ENCODE measurements at places on chromosomes 4 and X. TPM values are rescaled to one million over a fixed set of nuclear protein-coding genes. Genes with fewer than 3 reads are reported as not detected.

- no peak for DNase-seq
Observed at GRCh38 chrX:24607616-24608015, 39.5 kb downstream of the PCYT1B start.

GRCh38 chr4:38920186-38920585 is 52.6 kb downstream of the FAM114A1 start:
- no peak for DNase-seq

GRCh38 chrX:134484039-134484438 is 24.1 kb downstream of the HPRT1 start:
- no peak for DNase-seq

DNA sequence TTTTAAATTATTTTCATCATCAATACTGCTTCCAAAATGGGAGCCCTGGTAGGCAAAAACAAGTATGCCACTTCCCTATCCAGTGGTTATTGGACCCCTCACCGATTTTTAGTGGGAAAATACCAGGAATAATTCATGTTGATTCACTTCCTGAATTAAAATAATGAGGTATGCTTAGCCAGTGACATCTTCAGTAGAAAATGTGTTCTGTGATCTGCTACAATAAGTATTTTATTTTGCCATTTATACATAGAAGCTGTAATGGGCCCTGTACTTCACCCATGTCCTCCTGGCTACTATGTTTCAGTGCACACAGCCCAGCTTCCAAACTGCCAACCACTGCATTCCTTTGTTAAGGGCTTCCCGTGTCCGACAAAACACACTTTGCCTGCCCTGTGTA is 41.0 kb upstream of the KLHL34 start:
- DNase-seq, result no peak

Gene NLRP2B
- total RNA-seq, result not detected

Gene SMS
- total RNA-seq, result 73.7 TPM
